Foreskin fibroblast (primary cell): ENCODE measurements at places on chromosomes 4 and X.

GRCh38 chrX:153216926-153217325 lies 37.8 kb downstream of the MAGEA1 start:
- no peak for DNase-seq

DNA sequence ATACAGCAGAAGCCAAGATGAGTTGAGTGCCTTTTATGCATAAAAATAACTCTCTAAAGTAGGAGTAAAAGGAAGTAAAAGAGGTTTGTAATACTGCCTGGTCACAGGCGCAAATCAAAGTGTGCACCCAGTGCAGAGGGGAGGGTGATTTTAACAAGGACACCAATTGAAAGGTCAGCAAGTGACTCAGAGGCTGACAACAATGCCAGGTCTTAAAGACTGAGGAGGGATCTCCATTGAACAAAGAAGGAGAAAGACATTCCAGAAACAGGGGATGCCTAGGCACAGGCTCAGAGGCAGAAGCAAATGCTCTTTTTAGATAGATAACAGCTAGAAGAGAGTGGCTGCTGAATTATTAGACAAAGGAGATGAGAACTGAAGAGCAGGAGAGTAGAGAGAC lies 297.4 kb upstream of the VCX start:
- DNase-seq, result no peak

DNA sequence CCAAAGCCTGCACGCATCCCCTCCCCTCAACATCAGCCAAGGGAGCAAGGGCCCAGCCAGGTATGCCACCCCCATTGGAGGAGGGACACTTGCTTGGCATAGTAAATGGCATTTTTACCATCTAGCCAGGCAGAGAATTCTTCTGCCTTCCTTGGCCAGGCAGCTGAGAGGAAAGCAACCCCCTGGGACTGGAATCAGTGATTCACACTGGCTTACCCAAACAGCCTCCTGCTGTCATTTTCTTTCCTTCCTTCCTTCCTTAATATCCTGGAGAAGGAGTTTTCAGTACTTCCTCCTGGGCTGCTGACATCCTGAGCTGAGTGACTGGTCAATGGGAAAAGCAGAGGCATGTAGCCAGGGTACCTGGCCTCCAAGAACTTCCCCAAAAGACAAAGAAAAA lies 28.6 kb upstream of the KIAA1210 start:
- no peak for DNase-seq

DNA sequence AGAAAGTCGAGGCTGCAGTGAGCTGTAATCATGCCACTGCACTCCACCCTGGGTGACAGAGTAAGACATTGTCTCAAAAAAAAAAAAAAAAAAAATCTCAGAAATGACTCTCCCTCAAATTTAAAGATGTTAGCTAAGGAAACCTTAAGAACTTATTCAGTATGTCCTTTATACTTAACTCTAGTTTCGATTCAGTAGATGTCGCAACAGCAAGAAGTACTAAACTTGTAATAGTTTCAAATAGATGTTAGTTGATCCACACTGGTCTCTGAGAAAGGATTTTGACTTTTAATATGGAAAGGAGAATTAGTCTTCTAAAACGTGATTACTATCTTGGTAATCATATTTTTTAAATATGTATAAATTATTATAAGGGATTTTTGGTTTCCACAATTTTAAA lies 29.6 kb downstream of the NKX3-2 start:
- DNase-seq, result no peak

DNA sequence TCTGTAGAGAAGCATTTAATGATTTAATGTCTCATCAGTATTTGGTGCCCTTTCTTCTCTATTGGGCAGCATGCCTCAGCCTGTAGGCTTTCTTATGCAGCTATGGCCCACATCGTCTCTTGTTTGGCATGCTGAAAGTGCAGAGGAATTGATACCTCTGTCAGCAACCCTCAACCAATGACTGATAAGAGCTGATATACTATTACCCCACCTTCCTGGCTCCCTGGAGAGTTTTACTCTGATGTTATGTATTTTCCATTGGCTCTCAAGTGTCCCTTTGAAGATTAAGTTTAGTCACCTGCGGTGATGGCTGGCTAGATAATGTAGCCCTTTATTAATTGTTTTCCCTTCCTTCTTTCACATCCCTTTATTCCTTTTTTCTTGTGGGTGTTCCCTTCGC lies 41.2 kb upstream of the PDHA2 start:
- DNase-seq, result no peak

- no peak for DNase-seq
These were observed 102.3 kb upstream of the KLHL13 start for GRCh38 chrX:118218940-118219339.

DNA sequence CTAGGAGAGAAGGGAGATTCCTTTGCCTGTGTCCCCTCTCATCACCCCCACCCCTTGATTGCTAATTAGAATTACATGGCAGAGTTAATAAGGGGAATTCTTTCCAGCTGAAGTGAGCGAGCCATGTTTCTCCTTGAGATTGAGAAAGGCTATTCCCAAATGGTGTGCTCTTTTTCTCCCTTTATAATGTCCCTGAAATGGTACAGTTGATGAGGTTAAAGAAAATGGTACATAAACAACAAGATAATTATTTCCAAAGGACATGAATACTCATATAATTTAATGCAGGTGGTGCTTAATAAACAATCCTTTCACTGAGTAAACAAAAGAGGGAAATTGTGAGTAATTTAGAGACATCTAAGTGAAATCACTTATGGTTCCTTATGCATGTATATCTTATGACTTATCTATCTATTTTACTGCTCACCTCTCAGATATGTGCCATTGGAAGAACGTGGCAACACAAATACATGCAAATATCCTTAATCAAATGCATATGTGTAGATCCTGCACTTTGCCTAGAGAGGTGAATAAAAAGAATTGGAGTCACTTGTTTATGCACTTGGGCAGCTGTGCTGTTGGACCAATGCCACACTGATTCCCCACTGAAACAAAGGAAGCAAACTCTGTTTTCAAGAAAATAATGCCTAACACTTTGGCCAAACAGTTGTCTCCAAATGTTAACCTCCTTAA lies 106.6 kb upstream of the WDR44 start:
- DNase-seq, result peak; percentile 53

- DNase-seq, result no peak
These were observed 761 bp downstream of the FGFRL1 start for GRCh38 chr4:1012034-1012739.

- peak; percentile 93 for DNase-seq
These were observed at the start of gene FMR1 for GRCh38 chrX:147911192-147912022. Gene FMR1 (plus strand): TSS chrX:147911919. CDS start chrX:147912180, 261 bp downstream.

DNA sequence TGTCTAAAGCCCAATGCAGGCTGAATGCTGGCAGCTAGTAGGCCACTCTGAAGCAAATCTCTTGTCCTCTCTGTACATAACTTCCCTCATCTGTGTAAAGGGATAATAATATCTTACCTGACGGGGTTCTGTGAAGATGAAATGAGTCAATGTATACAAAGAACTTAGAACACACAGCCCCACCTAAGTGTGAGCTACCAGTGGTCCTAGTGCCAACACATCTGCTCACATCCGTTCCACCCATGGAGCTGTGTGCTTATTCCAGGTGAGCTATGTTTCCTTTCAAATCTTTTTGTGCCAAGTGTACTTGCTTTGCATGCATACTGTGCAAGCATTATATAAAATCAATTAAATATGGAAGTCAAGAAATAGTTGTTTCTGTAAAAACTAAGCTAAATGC lies 116.4 kb downstream of the TSPAN5 start:
- no peak for DNase-seq

GRCh38 chrX:122238801-122239200 lies 945.3 kb upstream of the GRIA3 start:
- DNase-seq, result peak; percentile 28

DNA sequence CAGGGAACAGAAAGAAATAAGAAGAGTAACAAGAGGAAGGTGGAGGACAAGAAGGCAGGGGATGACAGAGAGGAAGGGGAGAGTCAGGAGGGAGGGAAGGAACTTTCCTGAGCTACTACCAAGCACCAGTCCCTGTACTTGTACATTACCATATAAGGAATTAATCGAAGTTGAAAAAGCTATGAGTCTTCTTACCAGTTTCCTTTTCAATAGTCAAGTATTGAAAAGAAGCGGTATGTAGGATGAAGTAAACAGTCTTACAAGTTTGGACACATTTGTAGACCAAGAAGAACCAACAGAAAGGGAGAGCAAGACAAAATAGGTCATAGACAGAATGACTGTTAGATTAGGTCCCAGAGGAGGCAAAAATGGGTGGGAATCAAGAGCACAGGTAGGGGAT lies 629.7 kb upstream of the DIPK2B start:
- DNase-seq, result no peak

DNA sequence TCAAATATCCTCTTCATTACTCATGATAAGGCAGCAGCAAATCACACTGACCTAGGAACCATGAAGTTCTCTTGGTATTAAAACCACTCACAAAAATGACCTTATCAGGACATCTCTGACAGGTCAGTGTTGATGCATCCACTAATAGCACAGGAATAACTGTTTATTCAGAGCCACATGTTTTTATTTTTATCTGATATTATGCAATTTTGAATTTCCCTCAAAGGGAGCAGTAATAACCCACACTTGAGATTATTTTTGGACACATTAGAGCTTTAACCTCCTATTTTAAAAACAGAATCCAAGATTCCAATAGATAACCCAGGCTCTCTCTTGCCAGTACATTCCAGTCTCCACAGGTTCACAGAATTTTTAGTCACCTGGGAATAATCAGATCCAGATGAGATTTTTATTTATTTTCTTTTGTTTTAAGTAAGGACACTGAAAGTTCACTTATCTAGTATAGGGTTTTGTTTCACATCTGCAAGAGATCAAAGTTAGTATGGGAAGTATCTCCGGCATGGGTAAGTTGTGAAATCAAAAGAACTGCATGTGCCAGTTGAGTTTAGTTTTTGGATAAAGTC lies 36.3 kb upstream of the MYOZ2 start:
- peak; percentile 87 for DNase-seq

DNA sequence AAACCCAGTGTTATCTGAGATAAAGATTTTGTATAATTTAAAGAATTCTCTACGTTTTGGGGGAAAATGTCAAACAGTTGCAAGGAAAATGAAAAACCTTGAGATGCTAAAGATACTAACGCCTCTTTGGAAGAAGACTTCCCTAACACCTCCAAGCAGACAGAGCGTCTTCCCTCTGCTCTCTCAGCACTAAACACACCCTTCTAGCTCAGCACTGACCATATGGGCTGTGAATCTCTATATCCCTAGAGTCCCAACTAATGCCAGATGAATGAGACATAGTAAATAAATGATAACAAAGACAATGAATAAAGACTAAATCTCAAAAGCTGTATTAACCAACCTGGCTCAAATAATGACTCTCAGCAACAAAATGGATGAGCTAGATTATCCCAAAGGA lies 13.3 kb downstream of the FUNDC1 start:
- DNase-seq, result peak; percentile 11

- no peak for DNase-seq
These were observed 1.5 kb upstream of the ARHGAP4 start for GRCh38 chrX:153927672-153927921.

GRCh38 chrX:74546984-74547383 lies 67.4 kb downstream of the RLIM start:
- DNase-seq, result no peak

GRCh38 chr4:147787204-147787603 lies 55.3 kb downstream of the ARHGAP10 start:
- peak; percentile 81 for DNase-seq

GRCh38 chrX:3526731-3527130 lies 180.3 kb upstream of the MXRA5 start:
- no peak for DNase-seq

DNA sequence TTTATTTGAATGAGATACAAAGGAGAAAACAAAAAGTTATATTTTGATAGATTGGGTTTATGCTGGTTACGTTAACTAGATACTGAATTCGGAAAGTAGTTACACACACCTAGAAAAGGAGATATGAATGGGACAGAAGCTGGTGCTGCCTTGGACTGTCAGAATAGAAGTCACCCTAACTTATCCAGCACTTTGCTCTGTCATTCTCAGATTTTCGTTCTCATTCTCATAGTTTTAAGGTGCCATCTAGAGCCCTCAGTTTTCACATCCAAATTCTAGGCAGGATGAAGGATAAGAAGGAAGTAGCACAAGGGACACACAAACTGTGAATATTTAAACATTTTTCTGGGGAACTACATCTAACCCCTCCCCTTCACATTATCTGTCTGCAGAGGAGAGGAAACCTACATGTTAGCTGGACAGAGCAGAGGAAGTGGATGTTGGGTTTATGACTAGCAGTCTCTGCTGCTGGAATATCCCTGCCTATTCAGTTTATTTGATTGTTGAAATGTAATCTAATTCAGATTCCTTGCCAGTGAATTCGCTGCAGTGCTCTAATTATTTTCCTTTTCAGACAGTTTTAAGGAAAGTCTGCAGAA lies 521.9 kb downstream of the FAT4 start:
- peak; percentile 1 for DNase-seq

DNA sequence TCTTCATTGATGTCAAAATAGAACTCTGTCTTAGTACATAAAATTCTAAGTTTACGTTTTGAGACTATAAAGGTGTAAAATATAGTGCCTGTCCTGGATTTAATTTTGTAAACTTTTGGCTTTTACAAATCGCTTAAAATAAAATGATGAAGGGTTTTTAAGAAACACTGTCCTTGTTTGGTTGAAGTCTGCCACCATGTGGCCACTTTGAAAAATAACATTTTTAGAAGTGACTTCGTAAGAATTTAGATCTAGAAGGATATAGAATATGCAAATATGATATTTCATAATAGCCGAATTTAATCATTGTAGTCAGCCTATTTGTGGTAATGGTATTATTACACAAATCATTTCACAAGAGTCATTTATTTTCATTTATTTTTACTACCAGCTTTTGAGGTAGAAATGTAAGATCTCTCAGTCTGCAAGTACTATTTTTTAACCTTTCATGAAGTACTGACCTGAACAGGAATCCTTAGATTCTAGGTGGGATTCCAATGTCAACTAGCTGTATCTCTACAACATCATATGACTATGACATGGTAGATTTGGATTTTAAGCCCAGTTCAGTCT lies 31.0 kb upstream of the FAT4 start:
- peak; percentile 60 for DNase-seq

GRCh38 chrX:78019586-78020483 lies 50.4 kb upstream of the PGAM4 start:
- no peak for DNase-seq

- no peak for DNase-seq
These were observed 122.5 kb upstream of the LDB2 start for GRCh38 chr4:17020901-17021300.

DNA sequence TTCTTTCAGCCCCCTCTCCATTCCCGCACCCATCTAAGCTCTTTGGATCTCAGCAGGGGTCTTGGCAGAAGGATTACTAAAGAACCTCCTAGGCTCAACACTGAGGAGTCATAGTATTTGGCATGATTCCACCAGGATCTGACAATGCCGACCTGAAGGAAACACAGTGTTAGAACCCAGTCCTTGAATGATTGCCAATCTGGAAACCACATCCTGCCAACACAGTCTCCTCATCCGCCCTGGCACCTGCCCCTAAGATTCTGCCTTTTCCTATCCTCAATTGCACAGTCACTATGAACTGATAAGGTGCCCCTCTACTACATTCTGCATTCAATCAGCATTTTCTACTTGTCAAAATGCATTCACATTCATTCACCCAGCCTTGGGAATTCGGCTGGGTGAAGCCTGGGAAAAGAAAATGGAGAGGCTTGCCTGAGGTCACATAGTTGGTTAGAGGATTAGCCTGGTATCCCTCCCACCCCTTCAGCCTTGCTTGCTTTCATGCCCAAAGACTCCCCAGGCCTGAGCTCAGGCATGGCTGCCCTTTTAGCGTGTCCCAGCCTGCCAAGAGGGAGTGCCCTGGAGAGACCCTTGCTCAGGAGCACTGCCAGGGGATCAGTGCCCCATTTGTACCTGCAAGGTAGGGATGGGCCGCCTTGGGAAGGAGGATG lies 2.2 kb upstream of the CLDN2 start:
- peak; percentile 72 for DNase-seq

GRCh38 chr4:7062816-7063215 lies 5.0 kb downstream of the GRPEL1 start:
- no peak for DNase-seq

GRCh38 chr4:19748519-19749479 lies 502.9 kb upstream of the SLIT2 start:
- DNase-seq, result peak; percentile 89
